Stomach (tissue), 19 donors: ENCODE measurements at places on chromosomes 1 and 21.

DNA sequence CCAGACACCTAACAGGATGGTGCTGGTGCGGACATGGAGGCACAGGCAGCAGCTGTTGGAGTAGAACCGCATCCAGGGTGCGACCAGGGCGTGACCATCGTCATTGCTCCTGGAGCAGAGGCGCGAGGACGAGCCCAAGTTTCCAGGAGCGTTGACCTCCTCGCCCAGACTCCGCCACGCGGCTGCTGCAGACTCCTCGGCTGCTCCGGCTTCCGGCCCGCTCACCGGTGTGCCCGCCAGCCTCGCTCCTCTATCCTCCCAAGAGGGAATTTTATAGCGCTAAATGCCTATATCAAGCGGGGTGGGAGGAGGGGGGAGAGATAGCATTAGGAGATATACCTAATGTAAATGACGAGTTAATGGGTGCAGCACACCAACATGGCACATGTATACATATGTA, 5.3 kb upstream of the S100A12 start:
- no peak overlapping the region for H3K27ac ChIP-seq
- no peaks in the 10 kb centered on the region for H3K4me1 ChIP-seq
- no peaks in the 10 kb centered on the region for H3K36me3 ChIP-seq
- no peak overlapping the region for H3K4me3 ChIP-seq

GRCh38 chr1:172135076-172135672, 285.3 kb upstream of the C1orf105 start:
- peaks cover 21% of the 10 kb centered on the region for H3K4me1 ChIP-seq
- H3K36me3 ChIP-seq, result no peaks in the 10 kb centered on the region
- H3K27ac ChIP-seq, result no peak overlapping the region
- DNase-seq, result no peak
- H3K4me3 ChIP-seq, result no peak overlapping the region

DNA sequence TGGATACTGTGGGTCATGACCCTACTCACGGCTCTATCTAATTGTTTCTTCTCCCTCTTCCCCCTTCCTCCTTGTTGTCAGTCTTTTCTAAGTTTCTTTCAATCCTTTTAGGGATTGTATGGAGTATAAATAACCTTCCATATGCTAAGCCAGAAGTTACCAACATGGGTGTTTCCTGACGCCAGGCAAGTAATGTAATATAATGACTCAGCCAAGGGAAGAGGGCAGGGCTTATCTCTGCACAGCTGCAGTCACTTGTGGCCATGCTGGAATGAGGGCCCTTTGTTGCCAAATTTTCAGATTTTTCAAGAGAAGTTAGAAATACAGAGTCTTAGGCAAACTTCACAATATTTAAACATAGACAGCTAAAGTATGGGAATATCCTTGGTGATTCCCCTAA, 194.6 kb downstream of the ST6GALNAC3 start:
- H3K27me3 ChIP-seq, result no peaks in the 10 kb centered on the region
- H3K27ac ChIP-seq, result no peak overlapping the region
- H3K4me3 ChIP-seq, result no peak overlapping the region
- no peaks in the 10 kb centered on the region for H3K4me1 ChIP-seq
- no peak for DNase-seq
- H3K36me3 ChIP-seq, result no peaks in the 10 kb centered on the region

GRCh38 chr1:118101515-118101844, 83.5 kb downstream of the SPAG17 start:
- no peak for DNase-seq
- H3K36me3 ChIP-seq, result no peaks in the 10 kb centered on the region
- no peaks in the 10 kb centered on the region for H3K27me3 ChIP-seq
- no peak overlapping the region for H3K4me3 ChIP-seq
- peak overlapping the region; percentile 22 for H3K27ac ChIP-seq

DNA sequence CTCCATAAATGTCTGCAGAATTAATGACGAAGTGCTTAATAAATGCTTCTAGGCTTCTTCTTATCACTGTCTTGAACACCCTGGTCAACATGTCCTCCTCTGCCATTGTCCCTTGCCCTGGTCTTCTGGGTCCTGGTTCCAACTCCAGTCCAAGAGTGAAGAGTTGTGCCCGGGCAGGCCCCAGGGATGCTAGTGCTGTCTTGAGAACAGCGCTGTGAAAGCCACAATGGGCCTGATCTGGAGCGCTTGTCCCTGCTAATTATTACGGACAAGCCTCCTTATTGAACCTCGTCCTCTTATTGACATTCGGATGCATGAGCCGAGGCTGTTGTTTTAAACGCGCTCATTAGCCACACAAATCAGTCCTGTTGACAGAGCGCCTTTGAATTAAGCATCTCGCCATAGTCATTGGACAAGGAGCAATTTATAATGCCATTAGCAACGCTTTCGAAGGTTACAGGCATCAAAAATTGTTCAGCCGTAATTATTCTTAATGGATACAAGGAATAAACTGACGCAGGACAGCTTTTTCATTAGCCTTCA, 211.6 kb upstream of the POU3F1 start:
- no peak overlapping the region for H3K27ac ChIP-seq
- H3K4me1 ChIP-seq, result no peaks in the 10 kb centered on the region
- H3K27me3 ChIP-seq, result peaks cover 12% of the 10 kb centered on the region
- no peaks in the 10 kb centered on the region for H3K36me3 ChIP-seq
- no peak for DNase-seq
- H3K4me3 ChIP-seq, result no peak overlapping the region

GRCh38 chr1:11990303-11991032, 10.2 kb downstream of the MFN2 start:
- H3K27me3 ChIP-seq, result no peaks in the 10 kb centered on the region
- H3K27ac ChIP-seq, result peak overlapping the region; percentile 74
- DNase-seq, result no peak

- no peaks in the 10 kb centered on the region for H3K36me3 ChIP-seq
- no peak overlapping the region for H3K4me3 ChIP-seq
- no peak for DNase-seq
- peak overlapping the region; percentile 9 for H3K27ac ChIP-seq
- H3K4me1 ChIP-seq, result no peaks in the 10 kb centered on the region
- H3K27me3 ChIP-seq, result no peaks in the 10 kb centered on the region
Observed at GRCh38 chr21:34020005-34020847, 53.2 kb upstream of the MRPS6 start.

DNA sequence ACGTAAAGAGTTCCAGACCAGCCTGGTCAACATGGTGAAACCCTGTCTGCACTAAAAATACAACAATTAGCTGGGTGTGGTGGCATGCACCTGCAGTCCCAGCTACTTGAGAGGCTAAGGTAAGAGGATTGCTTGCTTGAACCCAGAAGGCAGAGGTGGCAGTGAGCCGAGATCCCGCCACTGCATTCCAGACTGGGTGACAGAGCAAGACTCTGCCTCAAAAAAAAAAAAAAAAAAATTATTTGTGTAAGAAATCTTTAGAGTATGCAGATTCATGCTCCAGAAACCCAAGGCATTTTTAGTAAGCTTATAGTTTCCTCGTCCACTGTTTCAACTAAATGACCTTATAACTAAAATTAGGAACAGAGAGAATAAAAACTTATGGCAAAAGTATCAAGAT, 51.3 kb downstream of the ABL2 start:
- no peak overlapping the region for H3K4me3 ChIP-seq
- H3K36me3 ChIP-seq, result no peaks in the 10 kb centered on the region
- DNase-seq, result no peak
- no peak overlapping the region for H3K27ac ChIP-seq
- H3K27me3 ChIP-seq, result no peaks in the 10 kb centered on the region

GRCh38 chr1:208111646-208112190, 132.5 kb downstream of the PLXNA2 start:
- H3K4me1 ChIP-seq, result peaks cover 16% of the 10 kb centered on the region
- no peak for DNase-seq
- H3K27ac ChIP-seq, result no peak overlapping the region
- H3K4me3 ChIP-seq, result no peak overlapping the region

DNA sequence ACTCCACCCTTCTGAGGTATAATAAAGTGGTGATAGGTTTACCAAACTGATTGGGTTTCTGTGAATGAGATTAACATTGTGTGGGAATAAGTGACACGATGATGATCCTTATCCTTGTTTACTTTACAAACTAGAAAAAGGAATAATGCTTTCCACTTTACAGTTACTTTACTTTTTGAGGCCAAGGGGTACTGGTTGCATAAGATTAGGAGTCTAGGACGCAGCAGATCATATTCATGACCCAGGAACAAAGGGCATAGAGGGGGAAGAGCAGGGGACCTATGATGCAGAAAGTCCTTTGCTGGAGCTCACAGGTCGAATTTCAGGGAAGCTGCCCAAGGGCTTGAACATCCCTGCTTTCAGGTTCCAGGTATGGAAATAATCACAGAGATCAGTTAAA, 20.4 kb downstream of the FGGY start:
- H3K36me3 ChIP-seq, result no peaks in the 10 kb centered on the region
- no peak overlapping the region for H3K4me3 ChIP-seq
- peaks cover 31% of the 10 kb centered on the region for H3K4me1 ChIP-seq
- no peak for DNase-seq
- H3K27me3 ChIP-seq, result no peaks in the 10 kb centered on the region
- H3K27ac ChIP-seq, result peak overlapping the region; percentile 66

DNA sequence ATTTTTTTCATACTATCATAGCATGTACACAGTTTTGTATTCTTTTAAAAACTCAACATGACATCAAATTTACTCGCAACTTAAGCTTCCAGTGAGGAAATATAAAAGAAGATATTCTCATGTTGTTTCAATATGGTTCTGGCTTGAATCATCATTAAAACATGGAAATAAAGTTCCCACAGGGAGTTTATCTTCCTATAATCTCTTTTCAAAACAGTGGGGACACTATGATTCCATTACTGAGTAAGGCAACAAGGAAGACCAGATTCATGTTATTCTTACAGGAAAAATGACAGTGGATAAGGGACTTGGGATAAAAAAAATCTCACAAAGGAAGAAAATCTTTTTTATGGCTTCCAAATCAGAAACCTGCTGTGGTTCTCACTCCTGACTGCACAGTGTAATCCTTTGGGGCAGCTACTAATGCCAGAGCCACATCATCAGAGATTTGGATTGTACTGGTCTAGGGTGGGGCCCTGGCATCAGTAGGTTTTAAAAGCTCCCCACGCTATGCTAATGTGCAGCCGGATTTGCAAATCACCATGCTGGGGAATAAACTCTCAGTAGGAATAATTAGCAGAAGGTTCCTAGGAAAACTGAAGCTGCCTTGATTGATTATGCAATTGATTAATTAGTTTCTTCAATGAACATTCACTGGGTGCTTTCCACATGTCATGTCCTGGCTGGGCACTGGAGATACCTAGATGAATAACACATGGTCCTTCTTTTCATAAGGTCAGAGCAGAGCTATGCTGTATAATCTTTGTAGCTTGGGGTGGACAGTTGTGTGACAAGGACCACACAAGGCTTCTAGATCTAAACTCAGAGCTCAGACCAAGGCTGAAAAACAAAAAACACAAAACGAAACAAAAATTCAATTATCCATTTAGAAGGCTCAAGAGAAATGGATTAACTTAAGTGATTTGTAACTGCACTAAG, 71.1 kb upstream of the C8B start:
- no peaks in the 10 kb centered on the region for H3K36me3 ChIP-seq
- DNase-seq, result no peak
- H3K27ac ChIP-seq, result no peak overlapping the region
- no peak overlapping the region for H3K4me3 ChIP-seq
- H3K27me3 ChIP-seq, result no peaks in the 10 kb centered on the region
- no peaks in the 10 kb centered on the region for H3K4me1 ChIP-seq

- no peaks in the 10 kb centered on the region for H3K27me3 ChIP-seq
- H3K4me1 ChIP-seq, result no peaks in the 10 kb centered on the region
- H3K36me3 ChIP-seq, result no peaks in the 10 kb centered on the region
- DNase-seq, result no peak
Observed at GRCh38 chr1:79355090-79355489, 348.6 kb upstream of the ADGRL4 start.

GRCh38 chr1:165481820-165482532, 37.0 kb upstream of the RXRG start:
- no peaks in the 10 kb centered on the region for H3K36me3 ChIP-seq
- no peaks in the 10 kb centered on the region for H3K4me1 ChIP-seq
- no peak overlapping the region for H3K4me3 ChIP-seq
- peak; percentile 26 for DNase-seq
- no peaks in the 10 kb centered on the region for H3K27me3 ChIP-seq

DNA sequence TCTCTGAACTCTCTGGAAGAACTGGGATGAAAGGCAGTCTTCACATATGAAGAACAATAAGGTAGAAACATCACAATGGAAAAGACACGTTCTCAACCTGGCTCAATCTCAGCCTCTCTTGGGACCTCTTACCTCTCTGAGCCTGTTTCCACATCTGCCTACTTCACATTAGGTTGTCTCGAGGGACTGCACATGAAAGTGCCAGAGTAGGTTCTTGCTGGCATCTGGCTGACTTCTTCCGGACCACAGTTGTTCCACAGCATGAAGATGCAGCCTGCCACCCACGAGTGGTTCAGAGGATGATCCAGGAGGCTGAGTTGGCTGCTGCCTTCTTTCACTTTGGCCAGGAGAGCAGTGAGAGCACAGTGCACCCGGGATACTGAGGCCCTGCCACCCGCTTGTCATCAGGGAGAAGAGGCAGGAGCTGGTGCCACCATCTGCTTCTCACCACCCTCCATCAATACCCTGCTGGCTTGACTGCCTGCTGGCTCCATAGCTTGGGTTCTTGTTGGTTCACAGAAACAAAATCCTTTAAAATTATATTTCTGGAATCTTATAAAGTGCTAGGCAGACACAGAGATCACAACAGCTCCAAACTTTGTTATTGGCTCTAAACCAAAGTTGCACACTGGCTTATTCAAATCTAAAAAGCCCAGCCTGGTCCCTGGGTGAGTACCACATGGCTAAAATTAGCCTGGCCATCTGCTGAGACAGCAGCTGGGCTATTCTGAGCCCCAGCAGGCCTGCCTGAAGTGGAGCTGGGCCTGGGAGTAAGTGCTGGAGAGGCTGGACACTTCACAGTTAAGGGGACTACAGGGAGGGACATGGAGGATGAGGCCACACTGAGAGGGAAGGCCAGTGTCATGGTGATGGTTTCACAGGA, 46.9 kb upstream of the LIN9 start:
- H3K27me3 ChIP-seq, result no peaks in the 10 kb centered on the region
- H3K4me3 ChIP-seq, result no peak overlapping the region
- peaks cover 1% of the 10 kb centered on the region for H3K4me1 ChIP-seq
- no peak overlapping the region for H3K27ac ChIP-seq
- DNase-seq, result peak; percentile 70

DNA sequence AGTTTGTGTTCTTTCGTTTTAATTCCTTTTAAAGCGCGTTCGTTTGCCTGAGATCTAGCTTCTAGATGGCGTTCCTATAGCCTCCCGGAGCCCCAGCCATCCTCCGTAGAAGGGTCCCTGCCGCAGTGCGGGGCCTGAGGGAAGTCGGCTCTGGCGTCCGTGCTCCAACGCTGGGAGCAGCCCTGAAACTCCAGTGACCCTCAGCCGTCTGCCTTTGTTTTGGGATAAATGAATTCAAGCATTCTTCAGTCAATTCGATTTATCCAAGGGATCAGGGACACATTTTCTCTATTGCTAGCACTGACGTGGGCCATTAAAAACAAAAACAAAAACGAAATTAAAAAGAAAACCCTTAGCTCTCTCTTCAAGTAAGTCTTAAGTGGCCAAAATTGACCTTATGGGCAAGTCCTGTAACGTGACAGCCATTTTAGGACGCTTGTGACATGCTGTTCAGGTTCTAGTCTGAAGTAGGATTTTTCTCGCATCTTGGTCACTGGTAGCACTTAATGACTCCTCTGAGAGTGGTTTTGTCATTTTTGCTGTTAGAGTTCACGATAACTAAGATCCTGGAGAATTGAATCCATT, 742 bp upstream of the HSPA13 start:
- H3K36me3 ChIP-seq, result no peaks in the 10 kb centered on the region
- H3K4me1 ChIP-seq, result peaks cover 26% of the 10 kb centered on the region
- H3K27me3 ChIP-seq, result no peaks in the 10 kb centered on the region

GRCh38 chr1:61670016-61670415, 54.9 kb downstream of the TM2D1 start:
- H3K4me3 ChIP-seq, result no peak overlapping the region
- H3K4me1 ChIP-seq, result no peaks in the 10 kb centered on the region
- no peaks in the 10 kb centered on the region for H3K27me3 ChIP-seq
- DNase-seq, result no peak
- no peaks in the 10 kb centered on the region for H3K36me3 ChIP-seq
